ENCODE measurements at places on chromosomes 12 and 14.

DNA sequence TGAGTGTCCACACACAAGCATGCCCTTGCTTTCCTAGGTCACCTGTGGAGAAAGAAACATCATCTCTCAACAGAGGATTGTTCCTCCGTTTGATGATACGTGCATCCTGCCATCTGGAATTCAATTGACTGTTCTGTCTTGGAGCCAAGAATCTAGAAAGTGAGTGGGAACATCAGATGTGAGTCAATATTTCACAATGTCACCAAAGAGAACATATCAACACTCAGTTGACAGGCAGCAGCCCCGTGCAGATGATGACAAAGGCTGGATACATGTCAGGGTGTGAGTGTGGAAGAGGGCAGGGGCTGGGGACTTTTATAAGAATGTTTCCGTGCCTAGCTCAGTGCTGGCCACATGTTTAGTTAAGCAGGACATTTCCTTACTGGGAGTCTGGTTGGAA, 76.1 kb downstream of the TBC1D30 start:
- DNase-seq, result no peak

DNA sequence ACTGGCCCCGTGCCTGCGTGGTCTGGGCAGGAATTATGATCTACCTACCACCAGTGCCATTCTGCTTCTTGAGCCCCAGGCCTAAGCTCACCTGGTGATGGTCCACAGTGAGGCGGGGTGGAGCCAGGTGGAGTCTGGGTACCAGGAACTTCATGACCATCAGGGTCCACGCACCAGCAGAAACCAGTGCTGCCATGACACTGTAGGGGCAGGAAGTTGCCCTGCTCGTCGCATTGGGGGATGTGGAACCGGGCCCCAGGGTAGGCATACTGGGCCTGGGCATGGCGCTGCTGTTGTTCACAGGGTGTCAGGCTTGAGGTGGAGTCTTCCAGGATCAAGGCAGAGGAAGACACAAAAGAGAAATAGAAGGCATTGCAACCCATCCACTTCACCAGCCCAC, 29.6 kb downstream of the RTRAF start:
- DNase-seq, result no peak

- peak; percentile 7 for DNase-seq
Observed at GRCh38 chr14:105857220-105857825, 330.9 kb downstream of the TMEM121 start.

- DNase-seq, result no peak
Observed at GRCh38 chr12:6925540-6926279, 2.0 kb upstream of the ATN1 start.

- DNase-seq, result no peak
Observed at GRCh38 chr14:104689881-104690711, 678 bp downstream of the INF2 start.

GRCh38 chr12:46409342-46409741, 36.8 kb upstream of the SLC38A2 start:
- no peak for DNase-seq

GRCh38 chr12:55985341-55985740, 11.5 kb downstream of the RAB5B start:
- DNase-seq, result no peak

- DNase-seq, result no peak
Observed at GRCh38 chr14:79442786-79443185, 768.5 kb downstream of the DIO2 start.

GRCh38 chr14:81329640-81330381, 70.3 kb downstream of the STON2 start:
- DNase-seq, result no peak

DNA sequence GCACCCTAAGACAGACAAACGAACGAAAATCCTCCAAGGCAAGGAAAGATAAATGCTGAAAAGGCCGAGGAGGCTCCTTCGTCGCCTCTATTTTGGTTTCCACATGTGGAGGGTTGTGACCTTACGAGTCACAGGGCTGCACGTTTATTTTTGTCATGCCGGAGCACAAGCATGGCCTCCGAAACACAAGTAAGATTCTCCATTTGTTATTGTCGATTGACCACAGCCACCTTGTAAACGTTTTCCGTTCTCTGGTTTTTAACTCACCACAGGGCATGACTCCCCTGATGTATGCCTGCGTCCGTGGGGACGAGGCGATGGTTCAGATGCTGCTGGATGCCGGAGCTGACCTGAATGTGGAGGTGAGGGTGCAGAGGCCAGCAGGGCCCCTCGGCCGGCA, 73.1 kb upstream of the PWP1 start:
- no peak for DNase-seq

GRCh38 chr12:57029457-57029856, 13.1 kb upstream of the TAC3 start:
- no peak for DNase-seq

DNA sequence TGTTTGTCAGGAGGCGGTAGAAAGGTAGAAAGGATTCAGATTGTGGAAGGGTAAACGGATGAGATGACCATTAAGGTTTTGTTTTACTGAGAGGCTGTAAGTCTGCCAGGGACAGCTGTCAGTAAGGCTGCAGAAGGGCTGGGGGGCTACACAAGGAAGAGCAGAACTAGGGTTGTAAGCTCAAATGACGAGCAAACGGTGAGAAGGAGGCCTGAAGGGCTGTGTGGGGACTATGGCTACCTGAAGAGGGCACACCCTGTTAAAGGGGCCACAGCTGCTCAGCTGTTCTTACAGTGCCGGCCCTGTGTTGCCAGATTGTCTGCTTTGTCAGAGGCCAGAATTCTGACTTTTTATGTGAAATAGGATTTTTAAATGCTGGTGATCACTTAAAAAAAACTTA, 19.1 kb downstream of the VASH1 start:
- no peak for DNase-seq

DNA sequence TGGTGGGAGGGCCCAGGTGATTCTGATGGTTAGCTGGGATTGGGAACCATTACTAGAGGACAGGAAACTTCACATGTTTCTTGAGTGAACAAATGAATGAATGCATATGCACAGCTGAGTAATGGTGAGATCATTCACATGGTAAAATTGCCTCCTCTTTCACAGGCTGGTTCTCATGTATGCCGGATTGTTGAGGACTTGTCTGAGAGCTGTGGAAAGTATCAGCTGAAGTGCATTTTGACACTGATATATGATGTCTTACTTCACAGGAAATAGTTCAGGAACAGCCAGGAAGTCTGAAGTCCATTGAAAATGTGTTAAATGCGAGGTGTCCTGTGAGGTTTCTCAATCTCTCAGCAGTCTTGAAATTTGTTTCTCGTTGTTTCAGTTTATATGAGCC, 77.6 kb upstream of the DACT1 start:
- no peak for DNase-seq

- no peak for DNase-seq
Observed at GRCh38 chr12:92546259-92546634, 156.5 kb upstream of the PLEKHG7 start.

DNA sequence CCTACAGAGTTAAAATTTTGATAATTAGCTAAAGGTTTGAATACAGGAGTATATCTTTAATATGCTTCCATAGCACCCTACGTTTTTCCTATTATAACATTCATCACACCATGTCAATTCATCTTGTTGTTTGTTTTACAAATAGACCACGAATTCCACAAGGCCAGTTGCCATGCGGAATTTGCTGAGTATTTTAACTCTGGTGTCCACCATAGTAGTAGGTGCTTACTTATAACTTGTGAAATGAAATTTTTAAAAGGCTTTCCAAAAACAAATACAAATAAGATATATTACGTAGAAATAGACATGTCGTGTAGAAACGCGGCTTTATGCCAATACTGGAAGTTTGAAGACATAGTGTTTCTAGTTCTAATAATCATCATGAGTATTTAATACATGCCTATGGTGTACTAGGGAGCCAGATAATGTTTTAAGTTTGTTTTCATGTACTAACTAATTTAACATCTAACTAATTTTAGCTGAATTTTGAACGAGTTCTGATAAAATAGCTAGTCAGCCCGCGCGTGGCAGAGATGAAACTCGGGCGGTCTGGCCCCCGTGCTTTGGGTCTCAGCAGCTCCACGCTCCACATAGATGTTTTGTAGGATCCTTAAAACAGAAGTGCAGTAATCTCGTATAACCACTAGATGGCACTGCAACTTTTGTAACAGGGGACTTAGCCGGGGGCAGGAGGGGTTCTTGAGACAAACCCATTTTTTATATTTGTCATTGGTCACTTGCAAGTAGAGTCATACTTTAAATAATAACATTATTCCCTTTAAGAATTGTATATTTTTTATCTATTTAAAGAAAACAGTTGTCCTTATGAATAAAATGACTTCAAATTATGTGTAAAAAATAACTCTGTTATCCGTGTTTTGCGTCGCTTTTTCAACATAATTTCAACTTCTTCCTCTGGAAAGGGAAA, 10.2 kb downstream of the CD69 start:
- peak; percentile 33 for DNase-seq

- no peak for DNase-seq
Observed at GRCh38 chr12:109020146-109020795, 597 bp downstream of the SVOP start.

DNA sequence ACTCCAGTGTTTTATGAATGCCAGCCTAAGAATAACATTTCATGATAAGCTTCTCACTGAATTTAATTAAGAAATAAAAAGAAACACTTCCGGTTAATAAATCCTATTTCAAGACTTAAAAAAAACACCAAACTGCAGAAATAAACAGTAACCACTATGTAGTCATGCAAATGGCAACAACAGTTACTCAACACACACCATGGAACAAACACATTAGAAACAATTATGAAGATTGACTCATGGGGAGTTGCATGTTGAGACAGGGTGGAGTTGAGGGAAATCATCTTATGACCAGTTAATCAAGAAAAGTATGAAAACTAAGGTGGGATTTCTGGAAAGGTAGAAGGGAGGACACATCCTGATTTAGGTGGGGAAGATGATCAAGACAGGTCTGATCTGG, 52.7 kb downstream of the PLBD1 start:
- no peak for DNase-seq

- DNase-seq, result no peak
Observed at GRCh38 chr12:95126736-95127135, 53.3 kb upstream of the NR2C1 start.

- DNase-seq, result no peak
Observed at GRCh38 chr12:16163146-16163545, 114.3 kb downstream of the SLC15A5 start.

GRCh38 chr14:69077841-69078240, 75.1 kb downstream of the DCAF5 start:
- no peak for DNase-seq

- no peak for DNase-seq
Observed at GRCh38 chr12:72995616-72996015, 723.4 kb downstream of the TRHDE start.

GRCh38 chr12:132414634-132415326, 75.2 kb upstream of the FBRSL1 start:
- DNase-seq, result peak; percentile 54

DNA sequence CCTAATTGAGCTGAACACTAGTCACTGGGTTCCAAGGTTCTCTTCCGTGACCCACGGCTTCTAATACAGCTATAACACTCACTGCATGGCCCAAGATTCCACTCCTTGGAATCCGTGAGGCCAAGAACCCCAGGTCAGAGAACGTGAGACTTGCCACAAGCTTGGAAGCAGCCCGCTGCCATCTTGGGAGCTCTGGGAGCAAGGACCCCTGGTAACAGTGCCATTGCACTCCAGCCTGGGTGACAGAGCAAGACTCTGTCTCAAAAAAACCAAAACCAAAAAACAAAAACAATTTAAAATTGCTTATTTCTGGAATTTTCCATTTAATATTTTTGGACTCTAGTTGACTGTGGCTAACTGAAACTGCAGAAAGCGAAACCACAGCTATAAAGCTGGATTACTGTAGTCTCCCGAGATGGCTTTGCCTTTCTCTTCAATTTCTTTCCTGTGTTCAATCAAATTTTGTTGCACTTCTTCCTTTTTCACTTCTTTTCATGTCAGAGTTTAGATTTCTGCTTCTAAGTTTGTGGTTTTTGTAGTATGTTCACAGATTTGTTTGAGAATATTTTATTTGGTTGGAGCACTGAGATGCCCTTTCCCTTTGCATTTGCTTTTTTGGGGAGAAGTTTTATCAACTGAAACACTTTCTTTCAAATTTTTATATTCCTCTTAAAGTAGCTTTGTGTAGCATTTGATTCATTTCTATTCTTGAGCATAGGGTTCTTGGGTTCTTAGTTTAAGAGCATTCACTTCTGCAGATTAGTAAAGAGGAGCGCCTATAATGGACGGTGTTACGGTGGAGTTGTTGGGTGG, 44.6 kb downstream of the DDHD1 start:
- no peak for DNase-seq

DNA sequence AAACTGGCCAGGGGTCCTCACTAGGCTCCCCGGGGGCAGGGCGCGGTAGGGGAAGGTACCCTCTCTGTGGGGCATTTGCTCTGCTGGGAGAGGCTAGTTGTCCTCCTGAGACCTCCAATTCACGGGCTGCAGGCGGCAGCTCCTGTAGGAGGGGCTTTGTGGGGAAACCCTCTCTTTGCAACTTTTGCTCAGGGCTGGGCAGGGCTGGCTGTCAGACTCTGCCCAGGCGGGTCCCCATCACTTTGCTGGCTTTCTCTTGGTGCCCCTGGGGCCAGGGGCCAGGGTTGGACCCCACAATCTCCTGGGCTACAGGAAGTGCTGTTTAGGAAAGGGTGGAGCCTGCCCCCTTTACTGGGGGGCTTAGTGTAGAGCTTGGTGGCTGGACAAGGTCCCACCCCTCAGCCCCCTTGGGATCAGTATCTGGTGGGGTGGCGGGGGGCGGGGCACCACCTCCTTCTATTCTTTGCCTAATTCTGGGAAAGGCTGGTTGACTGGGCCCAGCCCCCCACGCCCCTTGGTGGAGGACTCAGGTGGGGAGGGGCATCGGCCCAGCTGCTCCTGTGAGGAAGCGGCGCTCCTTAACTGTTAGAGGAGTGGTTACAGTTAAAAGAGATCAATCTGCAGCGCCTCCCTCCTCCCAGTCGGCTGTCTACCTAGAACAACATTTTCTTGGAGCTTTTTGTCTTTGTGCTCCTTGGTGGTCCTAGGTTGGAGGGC, 918.7 kb downstream of the AACS start:
- DNase-seq, result no peak

GRCh38 chr12:111072299-111072698, 151.9 kb upstream of the MYL2 start:
- DNase-seq, result no peak

GRCh38 chr12:90963946-90964345, 9.0 kb upstream of the CCER1 start:
- DNase-seq, result no peak

DNA sequence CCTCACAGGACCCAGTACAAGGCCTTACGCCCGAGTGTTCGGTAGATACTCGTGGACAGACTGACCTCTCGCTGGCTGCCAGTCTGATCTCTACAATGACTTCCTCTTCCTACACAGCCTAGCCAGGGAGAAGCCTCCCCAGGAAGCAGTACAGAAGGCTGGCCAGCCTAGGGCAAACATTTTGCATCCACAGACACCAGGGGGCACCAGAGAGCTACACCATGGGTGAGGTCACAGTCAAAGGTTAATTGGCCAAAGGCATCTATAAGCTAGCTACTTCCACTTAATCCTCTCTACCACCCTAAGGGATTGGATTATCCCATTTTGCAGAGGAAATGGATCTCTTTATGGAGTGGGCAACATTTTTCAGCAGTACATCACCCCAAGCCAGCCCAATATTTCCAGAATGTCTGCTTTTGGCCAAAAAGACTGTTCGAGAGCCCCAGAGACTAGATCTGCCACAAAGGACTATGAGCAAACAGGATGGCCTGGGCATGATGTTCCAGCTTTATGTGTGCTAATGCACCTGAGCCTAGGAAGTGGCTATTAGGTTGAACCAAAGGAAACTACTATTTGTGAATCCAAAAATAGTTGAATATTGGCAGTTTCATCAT, 14.6 kb upstream of the PNMA1 start:
- peak; percentile 67 for DNase-seq
